Aorta (tissue), 5 donors: ENCODE measurements at places on chromosomes 1 and 21. TPM values are rescaled to one million over a fixed set of nuclear protein-coding genes. Genes with fewer than 3 reads are reported as not detected.

UBASH3A gene
- 1.4 TPM for total RNA-seq

RNU1-3 gene
- total RNA-seq, result 7,231 TPM

SPRR2G gene
- not detected for total RNA-seq

FCMR gene
- total RNA-seq, result 3.3 TPM

- H3K4me3 ChIP-seq, result no peak overlapping the region
- no peaks in the 10 kb centered on the region for H3K4me1 ChIP-seq
- DNase-seq, result no peak
- no peaks in the 10 kb centered on the region for H3K36me3 ChIP-seq
These were observed 5.8 kb upstream of the CD1C start for GRCh38 chr1:158283965-158284364.

- H3K36me3 ChIP-seq, result no peaks in the 10 kb centered on the region
- H3K27me3 ChIP-seq, result no peaks in the 10 kb centered on the region
- no peak overlapping the region for H3K4me3 ChIP-seq
- H3K27ac ChIP-seq, result no peak overlapping the region
These were observed 7.3 kb upstream of the UMODL1 start for GRCh38 chr21:42063571-42064521.

- H3K27me3 ChIP-seq, result no peaks in the 10 kb centered on the region
- DNase-seq, result no peak
- H3K27ac ChIP-seq, result no peak overlapping the region
- H3K4me3 ChIP-seq, result no peak overlapping the region
These were observed 367.2 kb upstream of the B3GALT2 start for GRCh38 chr1:193553564-193553963.

- no peak overlapping the region for H3K27ac ChIP-seq
- no peaks in the 10 kb centered on the region for H3K27me3 ChIP-seq
- H3K4me1 ChIP-seq, result no peaks in the 10 kb centered on the region
These were observed 53.0 kb downstream of the SLC37A1 start for GRCh38 chr21:42566524-42567213.

DNA sequence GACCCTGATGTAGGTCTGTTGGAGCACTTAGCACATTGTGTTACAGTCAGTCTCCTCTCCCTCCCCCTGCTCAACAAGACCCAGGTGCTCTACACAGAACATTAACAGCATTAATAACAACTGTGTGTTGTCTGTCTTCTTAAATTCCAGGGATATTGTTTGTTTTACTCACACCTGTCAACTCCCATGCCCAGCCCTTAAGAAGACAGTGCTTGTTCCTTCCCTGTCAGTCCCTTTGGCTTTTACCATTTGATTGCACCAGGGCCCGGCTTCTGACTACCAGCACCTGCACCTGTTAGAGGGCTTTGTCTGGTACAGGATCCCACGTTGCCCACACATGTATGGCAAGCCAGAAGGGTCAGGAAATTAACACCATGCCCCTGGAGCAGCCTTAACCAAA lies 11.7 kb downstream of the RIMKLA start:
- no peaks in the 10 kb centered on the region for H3K36me3 ChIP-seq
- no peak overlapping the region for H3K4me3 ChIP-seq
- DNase-seq, result no peak
- H3K4me1 ChIP-seq, result no peaks in the 10 kb centered on the region
- H3K27ac ChIP-seq, result no peak overlapping the region

GRCh38 chr1:211260141-211261107 lies 1.3 kb downstream of the RCOR3 start:
- peak overlapping the region; percentile 64 for H3K27ac ChIP-seq
- no peaks in the 10 kb centered on the region for H3K36me3 ChIP-seq
- DNase-seq, result peak; percentile 93
- no peaks in the 10 kb centered on the region for H3K4me1 ChIP-seq

DNA sequence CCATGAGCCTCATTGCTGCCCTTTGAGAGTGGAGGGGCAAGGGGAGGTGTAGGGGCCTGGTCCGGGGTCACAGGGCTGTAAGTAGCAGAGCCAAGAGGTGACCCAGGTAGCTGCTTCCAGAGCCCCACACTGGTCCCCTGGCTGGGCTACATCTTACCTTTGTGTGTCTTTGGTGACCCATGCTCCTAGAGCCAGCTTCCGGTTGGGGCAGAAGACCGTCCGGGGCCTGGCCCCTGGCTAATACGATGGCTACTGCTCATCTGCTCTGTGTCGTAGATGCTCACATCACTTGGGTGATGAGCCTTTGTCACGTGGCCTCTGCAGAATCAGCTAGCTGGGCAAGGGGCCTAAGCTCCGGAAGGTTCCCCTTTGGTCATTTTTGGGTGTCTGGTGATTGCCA lies 20.6 kb downstream of the ABCG1 start:
- H3K4me1 ChIP-seq, result no peaks in the 10 kb centered on the region
- no peak for DNase-seq
- no peaks in the 10 kb centered on the region for H3K36me3 ChIP-seq

DNA sequence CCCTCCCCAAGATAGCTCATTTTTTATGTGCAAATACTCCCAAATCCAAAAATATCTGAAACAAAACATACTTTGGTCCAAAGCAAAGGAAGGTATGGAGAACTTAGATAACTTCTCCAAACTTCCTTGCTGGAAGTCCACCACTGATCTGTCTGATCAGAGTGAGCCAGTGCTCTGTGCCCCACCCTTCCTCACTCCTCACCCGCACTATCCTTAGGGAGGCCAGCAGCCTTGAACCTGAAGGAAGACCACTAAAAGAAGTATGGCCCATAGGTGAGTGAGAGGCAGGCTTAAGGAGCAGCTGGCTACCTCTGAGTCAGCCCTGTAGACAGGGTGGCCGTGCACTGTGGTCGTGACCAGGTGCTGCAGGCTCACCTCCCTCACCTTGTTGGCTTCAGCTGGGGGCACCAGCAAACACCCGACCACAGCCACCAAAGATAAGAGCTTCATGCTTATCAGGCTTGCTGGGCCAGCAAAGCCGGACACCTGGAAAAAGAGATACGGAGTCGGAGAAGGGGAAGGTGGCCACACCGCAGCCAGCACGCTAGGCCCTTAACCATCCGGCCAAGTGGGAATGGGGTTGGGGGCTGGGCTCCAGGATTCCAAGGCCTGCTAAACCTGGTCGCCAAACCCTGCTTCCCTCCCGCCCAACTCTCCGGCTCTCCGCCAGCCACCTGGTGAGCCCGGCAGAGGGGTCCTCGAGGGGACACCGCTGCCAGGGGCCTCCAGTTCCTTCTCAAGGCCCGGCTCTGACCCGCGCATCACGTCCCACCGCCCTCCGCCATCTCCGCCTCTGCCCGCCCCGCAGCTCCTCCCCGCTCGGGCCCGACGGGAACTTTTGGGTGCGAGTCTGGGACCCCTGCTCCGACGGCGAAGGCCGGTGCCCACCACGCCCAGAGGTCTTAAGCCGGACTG lies 543 bp downstream of the TMEM9 start:
- no peaks in the 10 kb centered on the region for H3K4me1 ChIP-seq
- H3K4me3 ChIP-seq, result peak overlapping the region; percentile 97
- H3K36me3 ChIP-seq, result no peaks in the 10 kb centered on the region
- no peaks in the 10 kb centered on the region for H3K27me3 ChIP-seq
- DNase-seq, result no peak

- peaks cover 2% of the 10 kb centered on the region for H3K4me1 ChIP-seq
- H3K27ac ChIP-seq, result no peak overlapping the region
- H3K4me3 ChIP-seq, result no peak overlapping the region
- no peaks in the 10 kb centered on the region for H3K36me3 ChIP-seq
- DNase-seq, result no peak
These were observed 12.6 kb downstream of the GBP5 start for GRCh38 chr1:89260042-89260441.
